Cerebellum (tissue), 4 donors: ENCODE measurements at places on chromosomes 1 and 21. TPM values are rescaled to one million over a fixed set of nuclear protein-coding genes. Genes with fewer than 3 reads are reported as not detected.

LAMC1 gene
- total RNA-seq, result 46.6 TPM

TFF2 gene
- not detected for total RNA-seq

LEFTY2 gene
- total RNA-seq, result 0.09 TPM

TNFRSF18 gene
- not detected for total RNA-seq

HCRTR1 gene
- 0.64 TPM for total RNA-seq

SPATA45 gene
- 1.9 TPM for total RNA-seq

IGSF21 gene
- 17.3 TPM for total RNA-seq

DPH2 gene
- total RNA-seq, result 14.2 TPM

ITLN1 gene
- 0.45 TPM for total RNA-seq

CRP gene
- not detected for total RNA-seq

RHEX gene
- total RNA-seq, result not detected

ZNF593OS gene
- 1.5 TPM for total RNA-seq

MX2 gene
- total RNA-seq, result 0.36 TPM
